NT2/D1 (cell line): ENCODE measurements at places on chromosomes 4 and X.

DNA sequence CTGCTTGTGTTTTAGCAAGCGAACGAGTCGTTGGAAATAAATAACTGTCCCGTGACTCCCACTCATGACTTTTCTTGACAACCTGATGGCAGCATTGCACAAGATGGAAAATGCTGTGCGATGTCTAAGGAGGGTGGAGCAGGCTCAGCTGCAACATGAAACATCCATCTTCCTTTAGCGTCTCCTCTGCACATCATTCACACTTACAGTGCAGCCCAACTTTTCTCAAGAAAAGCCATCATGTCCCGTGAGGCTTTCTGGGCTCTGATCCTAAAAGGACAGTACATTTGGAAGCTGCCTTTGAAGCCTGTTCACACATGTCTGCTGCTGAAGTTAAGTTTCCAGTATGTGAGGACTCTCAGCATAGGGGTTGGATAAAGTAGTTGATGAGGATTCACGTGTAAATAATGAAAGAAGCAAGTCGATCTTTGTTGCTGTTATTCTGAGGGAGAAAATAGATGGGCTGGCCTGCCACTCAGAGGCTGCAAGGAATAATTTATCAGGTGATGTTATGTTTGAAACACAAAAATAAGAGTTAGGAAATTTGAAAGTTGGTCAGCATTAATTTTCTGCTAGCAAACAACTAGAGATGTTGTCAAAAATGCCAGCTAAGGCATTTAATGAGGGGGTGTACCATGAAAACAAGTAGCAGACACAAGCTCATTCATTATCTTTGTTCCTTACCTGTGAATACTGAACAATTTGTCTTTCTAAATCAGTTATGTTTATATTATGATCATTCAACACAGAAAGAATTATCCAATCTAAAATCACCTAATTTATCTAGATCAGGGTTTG lies 328.7 kb upstream of the ZFP42 start:
- DNase-seq, result no peak

DNA sequence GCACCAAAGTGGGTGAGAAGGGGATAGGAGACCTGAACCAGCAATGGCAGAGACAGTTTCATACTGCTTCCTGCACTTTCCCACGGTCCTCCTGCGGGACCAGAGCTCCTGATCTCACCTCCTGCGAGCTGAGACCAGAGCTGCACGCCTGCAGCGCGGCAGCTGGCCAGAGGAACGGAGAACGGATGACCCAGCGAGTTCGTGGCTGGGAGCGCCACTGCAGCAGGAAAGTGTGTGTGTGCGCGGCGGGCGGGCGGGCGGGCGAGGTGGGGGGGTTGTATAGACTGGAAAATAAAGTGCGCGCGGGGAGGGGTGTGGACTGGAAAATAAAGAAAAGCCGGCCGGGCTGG lies 16.5 kb downstream of the MCF2 start:
- DNase-seq, result no peak

DNA sequence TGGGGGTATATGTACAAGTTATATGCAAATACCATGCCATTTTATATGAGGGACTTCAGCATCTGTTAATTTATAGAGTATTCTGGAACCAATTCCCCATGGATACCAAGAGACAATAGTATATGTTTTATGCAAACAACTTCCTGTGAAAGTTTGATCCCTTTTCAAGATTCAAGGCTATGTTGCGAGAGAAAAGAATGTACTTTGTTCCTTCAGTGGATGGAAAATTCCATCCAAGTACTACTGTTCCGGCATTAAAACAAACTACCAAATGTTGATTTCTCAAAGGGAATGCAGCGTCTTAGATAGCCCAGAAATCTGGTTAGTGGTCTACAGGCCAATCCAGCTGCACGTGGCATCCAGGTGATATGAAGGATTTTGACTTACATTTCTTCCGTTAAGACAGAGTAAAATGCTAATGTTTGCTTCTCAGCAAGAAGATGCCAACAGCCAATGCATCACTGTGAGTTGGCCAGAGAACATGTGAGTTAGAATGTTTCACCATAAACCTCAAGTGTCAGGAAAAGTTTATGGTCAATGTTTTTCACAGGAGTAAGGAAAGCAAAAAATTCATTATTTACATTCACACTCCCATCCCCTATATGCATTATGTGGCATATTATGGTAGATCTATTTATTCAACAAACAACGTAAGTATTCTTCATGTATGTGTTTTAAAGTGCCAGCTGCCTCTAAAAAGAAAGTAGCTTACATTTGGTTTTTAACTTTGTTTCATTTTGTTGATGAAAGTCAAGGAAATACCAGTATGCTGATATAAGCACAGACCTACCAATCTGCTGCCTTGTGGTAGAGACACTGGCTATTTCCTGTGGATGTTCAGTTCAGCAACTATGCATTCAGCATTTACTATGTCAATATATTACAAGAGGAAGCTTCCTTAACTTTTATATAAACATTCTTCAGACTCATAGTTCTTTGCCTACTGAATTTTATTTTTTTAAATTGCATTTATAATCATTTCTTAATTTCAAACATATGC lies 44.4 kb downstream of the METTL14 start:
- DNase-seq, result no peak

- DNase-seq, result no peak
Measured at GRCh38 chr4:125796138-125796537, 481.4 kb downstream of the FAT4 start.

GRCh38 chr4:26452565-26453531 lies 37.4 kb downstream of the CCKAR start:
- DNase-seq, result no peak

GRCh38 chr4:94342694-94343093 lies at the start of gene HPGDS:
TSS of gene HPGDS (minus strand) at chr4:94342836. CDS start at chr4:94334629, 8,207 bp downstream.
- DNase-seq, result no peak

DNA sequence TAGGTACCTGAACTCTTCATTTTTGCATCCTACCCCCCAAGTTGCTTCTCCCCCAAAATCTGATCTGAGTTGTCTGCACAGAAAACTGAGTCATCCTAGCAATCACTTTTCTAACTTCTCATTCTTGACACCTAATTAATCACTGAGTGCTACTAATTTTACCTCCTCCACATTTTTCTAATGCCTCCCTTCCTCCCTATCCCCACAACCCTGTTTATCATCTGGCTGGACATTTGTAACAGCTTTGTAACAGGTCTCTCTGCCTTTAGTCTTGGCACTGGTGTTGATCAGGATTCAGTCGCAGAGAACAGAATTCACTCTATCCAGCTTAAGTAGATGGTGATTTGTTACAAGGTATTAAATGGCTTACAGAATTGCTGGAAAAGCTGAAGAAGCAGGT lies 303.9 kb upstream of the GATB start:
- no peak for DNase-seq
